ENCODE measurements at places on chromosomes 4 and X.
A peak's percentile ranks its signal among the peaks of the same experiment; 100 is the strongest.

GRCh38 chr4:13876131-13876530 lies 248.6 kb upstream of the BOD1L1 start:
- no peak for DNase-seq

DNA sequence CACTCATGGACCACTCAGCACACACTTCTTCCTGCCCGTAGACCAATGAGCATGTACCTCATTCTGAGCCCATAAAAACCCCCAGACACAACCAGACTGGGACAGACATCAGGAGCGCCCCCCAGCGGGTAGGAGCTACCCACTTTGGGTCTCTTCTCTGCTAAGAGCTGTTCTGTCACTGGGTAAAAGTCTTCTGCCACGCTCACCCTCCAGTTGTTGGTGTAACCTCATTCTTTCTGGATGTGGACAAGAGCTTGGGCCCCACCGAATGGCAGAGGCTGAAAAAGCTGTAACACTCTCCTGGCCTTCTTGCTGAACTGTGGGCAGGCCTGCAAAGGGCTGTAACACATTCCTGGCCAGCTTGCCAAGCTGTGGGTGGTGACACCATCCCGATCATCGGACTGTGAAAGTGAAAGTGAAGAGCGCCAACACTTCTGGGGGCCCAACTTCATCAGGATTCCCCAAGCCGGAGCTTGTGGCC lies 137.6 kb downstream of the TECRL start:
- DNase-seq, result no peak

DNA sequence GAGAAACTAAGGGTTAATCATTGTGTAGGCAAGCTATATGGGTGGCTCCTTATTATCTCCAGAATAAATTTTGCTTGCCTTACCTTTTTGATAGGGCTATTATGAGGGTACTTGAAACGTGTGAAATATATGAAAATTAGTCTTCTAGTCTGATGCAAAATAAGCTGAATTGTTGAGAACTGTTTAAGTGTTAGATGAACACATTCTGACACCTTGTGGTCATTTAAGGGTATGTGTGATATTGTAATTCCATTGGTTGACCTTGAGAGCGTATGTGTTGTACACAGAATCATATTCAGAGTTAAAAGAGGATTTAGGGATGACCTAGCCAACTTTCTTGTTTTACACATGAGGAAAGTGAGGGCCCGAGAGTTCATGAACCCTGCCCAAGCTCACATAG lies 44.6 kb upstream of the LINC00632 start:
- no peak for DNase-seq

DNA sequence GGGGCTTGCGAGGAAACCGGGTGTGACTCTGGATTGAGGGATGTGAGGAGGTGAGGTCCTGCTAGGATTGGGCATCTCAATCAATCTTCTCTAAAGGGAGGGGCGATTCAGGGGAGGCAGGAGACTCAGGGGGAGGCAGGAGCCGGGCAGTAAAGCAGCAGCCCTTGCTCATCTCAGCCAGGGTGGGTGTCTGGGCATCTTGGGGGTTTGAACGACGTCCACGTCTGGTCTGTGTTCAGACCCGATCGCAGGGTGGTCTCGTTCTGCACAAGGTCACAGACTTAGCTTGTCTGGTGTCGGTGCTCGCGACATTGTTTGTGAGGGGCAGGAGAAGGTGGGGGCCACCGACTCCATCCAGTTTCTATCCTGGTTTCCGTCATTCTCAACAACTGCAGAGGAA lies 231.3 kb upstream of the PSAPL1 start:
- no peak for DNase-seq

DNA sequence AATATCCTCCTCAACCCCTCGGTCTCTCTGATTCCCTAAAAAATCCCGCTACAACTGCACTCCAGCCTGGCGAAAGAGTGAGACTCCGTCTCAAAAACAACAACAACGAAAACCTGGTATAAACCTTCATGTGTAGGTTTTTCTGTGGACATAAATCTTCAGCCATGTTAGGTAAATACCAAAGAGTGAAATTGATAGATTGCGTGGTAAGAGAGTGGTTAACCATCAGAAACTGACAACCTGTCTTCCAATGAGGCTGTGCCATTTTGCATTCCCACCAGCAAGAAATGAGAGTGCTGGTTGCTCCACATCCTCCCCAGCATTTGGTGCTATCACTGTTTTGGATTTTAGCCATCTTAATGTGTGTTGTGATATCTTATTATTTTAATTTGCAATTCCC lies 10.9 kb downstream of the TBC1D19 start:
- no peak for DNase-seq

DNA sequence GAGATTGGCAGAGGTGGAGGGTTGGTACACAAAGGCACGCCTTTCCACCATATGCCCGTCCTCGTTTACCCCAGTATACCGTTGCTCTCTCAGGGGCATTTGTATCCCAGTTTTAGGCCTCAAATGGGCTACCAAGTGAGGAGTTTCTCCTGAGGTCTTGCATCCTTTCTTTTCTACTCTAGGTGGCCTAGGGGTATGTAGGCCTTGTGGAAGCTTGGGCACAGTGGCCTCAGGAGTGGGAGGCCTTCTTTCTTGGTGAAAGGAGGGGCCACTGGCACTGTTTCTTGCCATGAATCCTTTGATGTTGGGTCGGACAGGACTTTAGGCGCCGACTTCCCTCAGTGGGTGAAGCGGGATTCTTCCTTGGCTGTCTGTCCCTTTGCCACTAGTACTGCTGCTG lies 15.3 kb upstream of the MAGIX start:
- DNase-seq, result no peak

- no peak for DNase-seq
Observed at GRCh38 chr4:134422776-134423175, 221.2 kb upstream of the PABPC4L start.

GRCh38 chrX:49174723-49175122 lies 3.0 kb downstream of the PLP2 start:
- no peak for DNase-seq

DNA sequence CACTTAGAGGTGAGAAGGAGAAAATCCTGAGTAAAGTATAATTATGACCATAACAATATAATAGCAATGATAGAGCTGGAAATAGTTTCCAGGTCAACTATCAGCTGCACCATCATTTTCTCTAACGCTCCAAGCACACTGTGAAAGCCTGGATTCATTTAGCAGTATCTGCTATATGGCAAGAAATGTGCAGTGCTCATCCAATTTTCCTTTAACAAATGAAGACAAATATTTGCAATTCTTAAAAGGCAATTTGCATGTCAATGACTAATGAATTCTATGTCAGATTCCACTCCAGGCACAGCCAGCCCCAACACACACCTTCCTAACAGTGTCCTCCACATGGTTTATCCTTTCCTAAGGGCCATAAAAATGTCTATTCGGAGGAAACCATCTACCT lies 12.7 kb downstream of the PRSS12 start:
- DNase-seq, result no peak

GRCh38 chrX:7109838-7110793 lies 37.4 kb upstream of the STS start:
- DNase-seq, result no peak

DNA sequence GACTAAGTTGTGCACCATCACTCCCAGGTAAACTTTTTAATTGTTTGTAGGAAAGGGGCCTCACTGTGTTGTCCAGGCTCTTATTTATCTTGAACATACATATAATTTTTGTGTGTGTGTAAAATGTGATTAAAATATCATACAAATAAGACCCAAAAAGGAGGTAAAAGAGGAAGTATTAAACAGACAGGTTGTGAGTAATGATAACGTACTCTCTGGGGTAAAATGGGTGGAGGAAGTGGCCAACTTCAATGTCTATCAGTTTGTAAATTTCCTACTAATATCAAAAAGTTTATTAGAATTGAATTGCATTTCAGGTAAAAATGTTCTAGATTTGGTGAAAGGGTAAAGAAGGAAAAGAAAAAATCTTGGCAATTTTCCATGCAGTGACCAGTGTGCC lies 48.8 kb downstream of the SULT1E1 start:
- DNase-seq, result no peak

GRCh38 chr4:4599481-4600275 lies 57.8 kb upstream of the STX18 start:
- DNase-seq, result no peak

DNA sequence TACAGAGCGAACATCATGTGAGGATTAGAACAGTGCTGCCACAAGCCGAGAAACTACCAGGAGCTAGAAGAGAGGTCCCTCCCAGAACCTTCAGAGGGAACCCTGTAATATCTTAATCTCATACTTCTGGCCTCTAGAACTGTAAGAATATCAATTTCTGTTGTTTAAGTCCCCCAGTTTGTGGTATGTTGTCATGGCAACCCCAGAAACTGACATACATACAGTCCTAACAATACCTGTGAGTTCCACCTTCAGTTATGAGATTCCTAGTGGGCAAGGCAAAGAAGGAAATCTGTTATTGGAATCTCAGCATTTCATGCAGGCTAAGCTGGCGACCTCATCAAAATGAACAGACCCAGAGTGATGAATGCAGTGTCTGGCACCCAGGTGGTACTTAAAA lies 42.5 kb downstream of the ZBTB49 start:
- DNase-seq, result no peak

GRCh38 chr4:102529977-102530376 lies 28.8 kb downstream of the NFKB1 start:
- DNase-seq, result no peak

DNA sequence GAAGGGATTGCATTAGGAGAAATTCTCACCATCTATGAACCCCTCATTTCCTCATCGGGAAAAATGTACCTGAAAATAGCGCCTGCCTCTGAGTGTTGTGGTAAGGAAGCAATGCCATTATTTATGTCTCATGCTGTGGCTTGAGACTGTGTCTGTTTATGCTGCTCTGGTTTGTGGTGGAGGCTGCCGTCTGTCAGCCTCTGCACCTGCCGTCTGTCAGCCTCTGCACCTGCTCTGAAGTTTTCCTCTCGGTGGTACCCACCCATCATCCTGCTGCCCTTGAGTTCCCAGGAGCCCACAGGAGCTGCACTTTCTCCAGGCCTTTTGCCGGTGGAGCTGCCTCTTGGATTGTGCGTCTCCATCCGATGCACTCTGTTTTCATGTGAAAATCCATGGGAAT lies 68.5 kb upstream of the PPP2R3B start:
- DNase-seq, result no peak

DNA sequence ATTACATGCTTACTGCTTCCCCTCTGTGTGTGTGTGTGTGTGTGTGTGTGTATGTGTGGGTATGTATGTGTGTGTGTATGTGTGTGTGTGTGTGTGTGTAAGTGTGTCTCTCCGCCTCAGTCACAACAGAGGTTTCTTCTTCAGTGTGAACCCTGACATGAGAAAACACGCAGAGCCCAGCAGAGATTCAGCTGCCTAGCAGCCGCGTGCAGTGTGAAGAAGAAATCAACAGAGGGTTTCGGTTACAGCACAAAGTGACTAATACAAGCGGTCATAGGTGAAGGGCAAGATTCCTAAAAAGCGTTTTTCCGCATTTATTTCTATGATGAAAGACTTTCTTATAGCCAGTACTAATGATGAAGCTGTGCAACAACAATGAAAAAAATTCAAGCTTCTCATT lies 55.3 kb upstream of the ZFP42 start:
- no peak for DNase-seq

DNA sequence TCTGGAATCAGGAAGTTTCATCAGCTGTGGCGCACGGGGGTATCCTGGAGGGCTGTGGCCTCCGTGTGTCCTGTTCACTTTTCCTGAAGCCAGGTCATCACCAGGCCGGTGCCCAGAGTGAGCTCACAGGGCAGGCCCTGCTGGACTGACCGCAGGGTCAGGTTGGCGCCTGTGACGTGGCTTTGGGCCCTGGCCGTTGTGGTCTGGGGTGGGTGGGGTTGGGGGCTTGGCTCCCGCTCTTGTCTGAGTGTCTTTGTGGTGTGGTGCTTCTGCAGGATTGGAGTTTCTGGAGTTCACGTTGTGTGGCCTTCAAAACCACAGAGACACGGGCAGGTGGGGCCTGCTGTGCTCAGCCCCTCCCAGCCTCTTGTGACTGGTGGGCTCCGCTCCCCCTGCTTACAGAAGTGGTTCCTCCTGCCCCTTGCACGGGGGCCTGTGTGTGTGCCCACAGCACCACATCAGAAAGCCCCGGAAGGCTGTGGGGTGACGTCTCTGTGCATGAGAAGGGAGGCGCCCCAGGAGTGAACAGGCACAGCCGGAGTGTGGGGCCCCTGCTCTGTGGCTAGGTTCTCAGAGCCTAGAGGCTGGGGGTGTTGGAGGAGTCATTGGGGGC lies 9.5 kb downstream of the RGS12 start:
- DNase-seq, result no peak

DNA sequence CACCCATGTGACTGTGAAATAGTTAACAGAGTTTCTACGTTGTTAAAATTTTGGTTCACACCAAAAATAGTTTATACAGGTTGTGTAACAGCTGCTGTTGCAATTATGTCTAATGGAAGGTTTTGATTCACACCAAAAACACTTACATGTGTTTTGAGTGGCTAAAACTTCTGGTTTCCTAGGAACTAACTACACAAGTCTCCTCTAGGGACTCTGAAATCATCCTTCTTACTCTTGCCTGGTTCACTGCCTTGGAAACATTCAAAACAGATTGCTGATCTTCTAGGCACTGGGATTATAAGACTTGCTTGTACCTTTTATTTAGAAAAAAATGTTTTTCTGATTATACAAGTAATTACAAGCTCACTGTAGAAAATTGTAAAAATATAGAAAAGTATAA lies 14.9 kb upstream of the MORC4 start:
- DNase-seq, result no peak

DNA sequence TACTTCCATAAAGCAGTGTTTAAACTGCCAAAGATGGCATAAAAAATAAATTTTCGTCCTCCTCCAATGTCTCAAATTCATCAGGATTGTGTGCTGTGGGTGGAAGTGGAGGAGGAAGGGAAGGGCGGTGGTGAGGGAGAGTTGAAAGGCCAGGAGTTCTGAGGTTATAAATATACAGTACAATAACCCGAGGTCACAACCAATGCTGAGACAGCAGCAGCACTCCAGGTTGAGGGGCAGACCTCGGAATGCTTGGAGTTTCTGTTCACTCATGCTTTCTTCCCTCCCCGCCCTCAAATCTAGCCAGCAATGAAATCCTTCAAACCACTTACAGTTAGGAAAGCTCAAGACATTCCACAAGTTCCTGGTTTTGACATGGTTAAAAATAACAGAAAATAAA lies 134.0 kb upstream of the SMAD1 start:
- peak; percentile 25 for DNase-seq

DNA sequence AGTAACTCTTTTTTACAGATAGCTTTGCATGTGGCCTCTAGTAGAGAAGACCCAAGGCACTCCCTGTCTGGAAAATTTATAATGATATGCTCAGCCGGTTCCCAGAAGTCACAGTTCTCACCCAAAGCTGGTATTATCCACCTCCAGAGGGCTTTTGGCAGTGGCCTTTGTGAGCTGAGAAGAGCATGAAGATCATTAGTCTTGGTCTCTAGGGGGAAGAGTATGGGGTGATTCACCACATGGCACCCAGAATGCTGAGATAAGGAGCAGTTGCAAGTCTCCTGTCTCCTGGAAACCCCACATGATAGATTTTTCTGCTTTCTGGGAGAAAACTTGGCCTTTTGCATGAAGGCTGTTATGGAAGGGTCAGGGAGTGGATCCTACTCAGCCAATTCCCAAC lies 75.4 kb upstream of the PRPS1 start:
- no peak for DNase-seq

DNA sequence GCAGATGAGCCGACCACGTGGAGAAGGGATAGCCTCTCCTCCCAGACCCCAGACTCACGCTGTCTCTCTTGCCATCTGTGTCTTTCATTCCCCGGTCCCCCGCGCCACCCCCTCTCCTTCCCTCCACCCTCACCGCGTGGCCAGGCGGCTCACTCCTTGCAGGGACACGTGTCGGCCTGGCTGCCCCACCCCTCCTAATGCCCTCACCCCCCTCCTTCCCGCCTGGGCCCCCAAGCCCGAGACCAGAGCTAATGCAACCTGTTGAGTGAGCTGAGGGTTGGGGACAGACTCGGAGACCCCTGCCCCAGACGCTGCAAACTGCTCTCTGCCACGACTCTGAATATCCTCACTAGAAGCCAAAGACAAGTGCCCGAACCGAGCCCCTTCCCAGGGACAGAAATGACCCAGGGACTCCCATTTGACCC lies 1.8 kb downstream of the SLC38A5 start:
- no peak for DNase-seq

Measured in caudate nucleus (tissue), 63 donors.